ENCODE measurements at places on chromosomes 16 and 17. TPM values are rescaled to one million over a fixed set of nuclear protein-coding genes. Genes with fewer than 3 reads are reported as not detected.

KRTAP3-1 gene
- total RNA-seq = not detected

ZNF423 gene
- total RNA-seq = 0.26 TPM

LRRC46 gene
- not detected for total RNA-seq

ESRP2 gene
- total RNA-seq = 24.3 TPM

CDK5R1 gene
- 2.4 TPM for total RNA-seq

SALL1 gene
- 1.3 TPM for total RNA-seq

SPSB3 gene
- total RNA-seq = 20.9 TPM

Measured in mammary epithelial cell (primary cell).